Kidney glomerular epithelial cell (primary cell): ENCODE measurements at places on chromosomes 3 and 15.

DNA sequence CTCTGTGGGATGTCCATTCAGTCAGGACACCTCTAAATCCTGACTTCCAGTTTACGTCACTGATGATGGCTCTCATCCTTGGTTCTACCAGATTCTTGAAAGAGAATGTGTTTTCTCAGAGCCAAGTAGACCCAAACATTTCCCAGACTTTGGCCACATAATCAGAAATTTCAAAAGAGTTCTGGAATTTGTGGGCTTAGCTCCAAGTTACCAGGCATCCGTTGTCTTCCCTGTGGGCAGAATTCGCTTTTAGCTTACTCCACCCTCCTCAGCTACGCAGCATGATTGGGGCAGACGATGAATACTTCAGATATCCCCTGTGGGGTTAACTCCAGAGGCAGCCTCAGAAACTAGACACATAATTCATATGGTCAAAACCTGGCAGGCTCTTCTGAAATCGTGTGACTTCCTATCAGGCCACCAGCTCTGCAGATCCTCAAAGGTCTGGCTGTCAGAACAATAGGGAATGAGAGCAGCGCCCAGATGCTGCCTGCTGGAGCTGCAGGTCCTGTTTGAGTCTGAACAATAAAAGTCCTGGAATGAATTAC, 30.6 kb downstream of the CRTC3 start:
- DNase-seq: no peak

- DNase-seq: no peak
These were observed 465.4 kb downstream of the RBMS3 start for GRCh38 chr3:29746163-29746760.

DNA sequence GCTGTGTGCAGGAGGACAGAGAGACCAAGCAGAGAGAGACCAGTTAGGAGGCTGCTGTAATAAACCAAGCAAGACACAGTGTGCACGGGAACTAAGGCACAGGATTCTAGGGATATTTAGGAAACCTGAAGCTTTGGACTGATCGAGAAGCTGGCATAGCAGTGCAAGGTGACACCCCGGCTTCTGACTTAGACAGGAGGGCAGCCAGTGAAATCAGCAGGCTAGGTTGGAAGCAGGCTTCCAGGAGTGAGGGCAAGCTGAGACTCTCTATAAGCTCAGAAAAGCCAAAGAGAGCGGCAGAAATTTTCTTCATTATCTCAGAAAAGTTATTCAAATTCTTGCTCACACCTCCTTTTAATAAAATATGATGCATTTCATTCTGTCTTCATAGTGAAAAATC, 104.6 kb downstream of the LIPC start:
- DNase-seq: no peak

GRCh38 chr3:5951026-5951425, 763.5 kb downstream of the EDEM1 start:
- no peak for DNase-seq

DNA sequence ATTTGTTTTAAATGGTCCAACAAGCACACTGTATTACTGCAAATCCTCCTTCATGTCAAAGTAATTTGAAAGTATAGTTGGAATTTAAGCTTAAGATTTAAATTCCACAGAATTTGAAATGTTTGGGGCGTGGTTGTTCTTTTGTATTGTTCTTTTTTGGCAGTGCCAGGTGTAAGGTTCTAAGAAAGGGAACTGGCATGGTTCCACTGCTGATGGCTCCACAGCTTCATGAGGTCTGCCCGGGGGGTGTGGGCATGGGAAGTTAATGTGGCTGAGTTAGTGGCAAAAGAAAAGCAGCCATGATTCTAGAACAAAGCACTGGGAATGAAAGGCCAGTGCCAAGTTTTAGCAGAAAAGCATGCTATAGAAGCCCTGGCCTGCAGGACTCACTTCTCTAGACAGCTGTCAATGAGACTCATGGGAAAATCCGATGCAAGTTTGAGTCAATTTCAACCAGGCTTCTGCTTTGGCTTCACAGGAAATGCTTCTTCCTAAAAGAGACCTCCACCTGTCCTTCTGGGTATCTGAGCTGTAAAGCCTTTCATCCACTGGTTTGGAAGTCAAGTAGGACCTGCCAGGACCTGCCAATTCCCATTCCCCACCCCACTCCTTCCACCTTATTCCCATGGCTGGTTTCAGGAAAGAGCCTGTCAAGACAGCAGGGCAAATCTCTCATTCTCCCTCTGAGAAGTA, 18.9 kb downstream of the CDCP1 start:
- DNase-seq: no peak

- DNase-seq: no peak
These were observed 128.4 kb downstream of the XXYLT1 start for GRCh38 chr3:195142519-195142918.

GRCh38 chr3:33874815-33875214, 76.4 kb downstream of the PDCD6IP start:
- DNase-seq: no peak

GRCh38 chr3:97656638-97657037, 107.9 kb upstream of the ARL6 start:
- DNase-seq: no peak

GRCh38 chr3:152434142-152434541, 165.4 kb downstream of the MBNL1 start:
- DNase-seq: no peak

- no peak for DNase-seq
These were observed 30.4 kb downstream of the ZNF662 start for GRCh38 chr3:42936157-42936981.

- DNase-seq: peak; percentile 83
These were observed 27.2 kb downstream of the AKAP13 start for GRCh38 chr15:85407421-85408269.

DNA sequence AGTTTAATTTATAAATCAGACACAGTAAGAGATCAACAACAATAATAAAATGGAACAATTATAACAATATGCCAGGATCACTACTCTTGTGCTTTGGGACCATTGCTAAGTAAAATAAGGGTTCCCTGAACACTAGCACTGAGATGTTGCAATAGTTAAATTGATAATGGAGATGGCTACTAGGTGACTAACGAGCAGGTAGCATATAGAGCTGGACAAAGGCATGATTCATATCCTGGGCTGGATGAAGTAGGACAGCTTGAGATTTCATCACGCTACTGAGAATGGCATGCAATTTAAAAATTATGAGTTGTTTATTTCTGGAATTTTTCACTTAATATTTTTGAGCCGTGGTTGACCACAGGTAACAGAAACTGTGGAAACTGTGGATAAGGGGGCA, 20.7 kb upstream of the MYZAP start:
- peak; percentile 57 for DNase-seq

- no peak for DNase-seq
These were observed 549.8 kb downstream of the NSUN3 start for GRCh38 chr3:94612631-94613030.

DNA sequence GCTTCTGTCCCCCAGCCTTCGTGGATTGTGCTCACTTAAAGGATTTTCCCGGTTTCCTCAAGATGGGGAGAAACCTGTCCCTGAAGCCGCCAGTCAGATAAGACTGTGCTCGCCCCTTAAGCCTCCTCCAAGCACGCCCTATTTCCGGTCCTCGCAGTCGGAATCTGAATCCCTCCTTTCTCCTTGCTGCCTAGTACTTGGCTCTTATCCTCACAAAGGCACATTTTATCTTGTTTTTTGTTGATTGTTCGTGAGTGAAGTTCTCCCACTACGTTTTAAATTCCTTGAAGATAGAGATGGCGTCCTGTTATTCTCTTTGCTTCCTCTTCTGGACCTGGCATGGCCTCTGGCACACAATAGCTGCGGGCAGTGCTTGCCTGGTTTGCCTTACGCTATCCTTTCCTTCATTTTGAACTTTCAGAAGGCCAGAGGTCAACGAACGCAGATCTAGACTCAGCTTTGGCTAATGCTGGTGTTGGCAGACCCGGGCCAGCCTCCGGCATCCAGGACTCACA, 1.7 kb downstream of the CLDN11 start:
- no peak for DNase-seq

GRCh38 chr3:118435851-118436350, 598.7 kb downstream of the IGSF11 start:
- no peak for DNase-seq

GRCh38 chr3:51568996-51569395, 30.5 kb downstream of the RAD54L2 start:
- DNase-seq: no peak

GRCh38 chr3:140403079-140403478, 274.8 kb upstream of the TRIM42 start:
- DNase-seq: no peak

DNA sequence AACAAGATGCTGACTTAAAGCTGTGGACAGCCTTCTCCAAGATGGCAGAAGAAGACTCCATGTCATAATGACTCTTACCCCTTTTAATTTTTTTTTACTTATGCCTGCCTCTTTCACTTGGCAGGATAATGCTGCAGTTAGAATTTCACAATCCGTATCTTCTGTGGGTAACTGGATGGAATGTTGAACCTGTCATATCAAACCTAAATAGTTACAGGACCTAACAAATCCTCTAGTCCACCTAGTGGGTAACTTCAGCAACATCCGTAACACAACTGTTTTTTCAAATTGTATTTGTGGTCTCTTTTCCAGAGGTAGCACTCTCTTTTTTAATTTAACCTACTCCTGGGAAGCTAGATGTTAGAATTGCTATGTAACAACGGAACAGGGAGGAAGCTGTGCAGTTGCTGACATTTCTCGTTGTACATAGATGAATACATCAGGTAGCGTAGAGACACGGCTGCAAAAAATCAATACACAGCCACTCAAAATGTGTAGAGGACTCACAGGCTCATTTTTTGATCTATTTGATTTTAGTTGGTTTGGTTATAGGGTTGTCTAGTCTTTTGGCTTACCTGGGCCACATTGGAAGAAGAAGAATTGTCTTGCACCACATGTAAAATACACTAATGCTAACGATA, 43.9 kb upstream of the TRPM1 start:
- peak; percentile 9 for DNase-seq

GRCh38 chr3:51391566-51392354, 675 bp downstream of the RBM15B start:
- no peak for DNase-seq

GRCh38 chr3:69085168-69085832, 563 bp downstream of the ARL6IP5 start:
- DNase-seq: no peak

DNA sequence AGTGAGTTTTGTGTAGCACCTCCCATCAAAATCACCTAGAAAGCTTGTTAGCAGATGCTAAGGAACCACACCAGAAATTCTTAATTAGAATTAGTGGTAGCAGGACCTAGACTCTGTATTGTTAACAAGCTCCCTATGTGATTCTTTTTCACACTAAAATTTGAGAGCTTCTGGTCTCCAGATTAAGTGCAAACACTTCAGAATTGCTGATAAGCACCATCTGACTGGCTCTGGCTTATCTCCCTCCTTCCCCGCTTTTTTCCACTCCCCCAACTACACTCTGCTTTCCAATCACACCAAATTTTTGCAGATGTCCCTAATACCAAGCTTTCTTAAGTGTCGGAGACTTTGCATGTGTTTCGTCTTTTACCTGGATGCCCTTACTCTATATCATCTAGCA, 410.1 kb upstream of the DPH6 start:
- no peak for DNase-seq

GRCh38 chr3:186532598-186533072, 11.5 kb downstream of the CRYGS start:
- DNase-seq: peak; percentile 47

DNA sequence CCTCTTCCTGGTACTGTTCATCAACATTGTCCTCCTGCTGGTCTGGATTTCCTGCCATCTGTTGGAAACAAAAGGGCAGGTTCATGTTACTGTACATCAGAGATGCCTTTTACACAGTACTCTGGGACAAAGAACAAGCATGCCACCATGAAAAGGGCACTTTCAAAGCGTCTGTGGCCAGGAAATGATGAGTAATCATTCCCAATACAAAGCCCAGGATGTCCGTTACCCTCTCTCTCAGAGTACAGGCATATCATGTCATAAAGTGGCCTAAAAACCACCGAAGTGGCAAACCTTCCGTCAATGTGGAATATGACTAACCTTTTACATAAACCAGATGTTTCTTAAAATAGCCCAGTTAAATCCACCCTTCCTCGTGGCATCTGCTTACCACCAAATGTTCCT, 71.2 kb downstream of the GOLIM4 start:
- no peak for DNase-seq

GRCh38 chr15:92634671-92635201, 20.8 kb downstream of the FAM174B start:
- no peak for DNase-seq

DNA sequence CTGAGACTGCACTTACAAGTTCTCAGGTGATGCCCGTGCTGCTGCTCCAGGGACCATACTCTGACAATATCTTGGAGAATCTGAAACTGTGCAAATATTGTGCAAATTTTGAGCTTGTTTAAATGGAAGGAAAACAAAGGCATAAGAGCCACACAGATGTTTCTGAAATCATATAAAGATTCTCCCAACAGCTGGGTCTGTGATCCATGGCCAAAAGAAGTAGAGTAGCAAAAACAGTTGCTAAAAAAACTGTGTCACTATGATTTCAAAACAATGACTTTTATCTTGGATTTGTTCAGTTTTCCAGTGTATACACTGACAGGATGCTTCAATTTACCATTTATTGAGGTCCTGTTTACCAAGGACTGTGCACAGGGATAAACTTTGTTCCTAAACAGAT, 25.3 kb downstream of the NPTN start:
- no peak for DNase-seq

GRCh38 chr15:81851325-81851724, 194.5 kb downstream of the MEX3B start:
- no peak for DNase-seq

GRCh38 chr3:112489674-112490479, 9.4 kb downstream of the BTLA start:
- no peak for DNase-seq

GRCh38 chr3:101038393-101038792, 45.2 kb upstream of the ABI3BP start:
- no peak for DNase-seq

DNA sequence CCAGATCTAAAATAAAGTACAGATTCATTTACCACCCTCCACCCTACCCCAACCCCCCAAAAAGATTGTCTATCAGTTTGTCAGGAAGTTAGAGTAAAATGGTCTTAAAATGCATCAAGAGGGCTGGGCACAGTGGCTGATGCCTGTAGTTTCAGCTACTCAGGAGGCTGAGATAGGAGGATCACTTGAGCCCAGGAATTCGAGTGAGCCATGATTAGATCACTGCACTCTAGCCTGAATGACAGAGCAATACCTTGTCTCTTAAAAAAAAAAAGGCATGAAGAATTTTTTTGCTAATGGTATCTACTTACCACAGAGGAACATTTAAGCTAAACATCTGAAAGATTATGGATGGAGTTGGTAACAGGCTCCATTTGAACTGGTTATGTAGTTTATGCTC, 71.0 kb downstream of the RBM6 start:
- no peak for DNase-seq

DNA sequence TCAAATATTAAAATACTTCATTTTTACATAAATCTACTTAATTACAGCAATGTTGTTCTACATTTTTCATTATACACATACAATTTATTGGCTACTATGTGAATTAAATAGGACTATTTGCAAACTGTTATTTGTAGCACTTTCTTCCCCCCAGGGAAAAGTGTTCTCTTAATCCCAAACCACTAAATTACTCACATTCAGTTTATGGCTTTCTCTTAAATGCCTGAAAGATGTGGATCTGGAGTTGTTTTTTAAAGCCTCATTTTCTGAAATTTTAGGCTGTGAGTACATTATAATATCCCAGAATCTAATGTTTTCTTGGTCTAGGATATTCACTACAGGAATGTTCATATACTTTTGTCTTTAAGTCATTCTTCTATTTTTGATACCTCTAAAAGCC, 32.7 kb downstream of the PRTG start:
- no peak for DNase-seq
